ENCODE measurements at places on chromosomes 11 and 22.

DNA sequence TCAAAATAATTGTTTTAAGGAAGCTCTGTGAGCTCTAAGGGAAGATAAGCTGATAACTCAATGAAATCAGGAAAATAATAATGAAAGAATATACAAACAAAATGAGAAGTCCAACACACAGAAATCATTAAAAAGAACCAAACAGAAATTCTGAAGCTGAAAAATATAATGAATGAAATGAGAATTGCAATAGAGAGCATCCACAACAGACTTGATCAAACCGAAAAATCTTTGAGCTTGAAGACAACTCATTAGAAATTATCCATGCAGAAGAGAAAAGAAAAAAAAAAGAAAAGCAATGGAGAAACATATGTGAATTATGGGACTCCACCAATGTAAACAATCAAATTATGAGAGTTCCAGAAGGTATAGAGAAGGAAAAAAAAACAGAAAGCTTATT is 101.0 kb downstream of the BBOX1 start:
- no peak for DNase-seq

DNA sequence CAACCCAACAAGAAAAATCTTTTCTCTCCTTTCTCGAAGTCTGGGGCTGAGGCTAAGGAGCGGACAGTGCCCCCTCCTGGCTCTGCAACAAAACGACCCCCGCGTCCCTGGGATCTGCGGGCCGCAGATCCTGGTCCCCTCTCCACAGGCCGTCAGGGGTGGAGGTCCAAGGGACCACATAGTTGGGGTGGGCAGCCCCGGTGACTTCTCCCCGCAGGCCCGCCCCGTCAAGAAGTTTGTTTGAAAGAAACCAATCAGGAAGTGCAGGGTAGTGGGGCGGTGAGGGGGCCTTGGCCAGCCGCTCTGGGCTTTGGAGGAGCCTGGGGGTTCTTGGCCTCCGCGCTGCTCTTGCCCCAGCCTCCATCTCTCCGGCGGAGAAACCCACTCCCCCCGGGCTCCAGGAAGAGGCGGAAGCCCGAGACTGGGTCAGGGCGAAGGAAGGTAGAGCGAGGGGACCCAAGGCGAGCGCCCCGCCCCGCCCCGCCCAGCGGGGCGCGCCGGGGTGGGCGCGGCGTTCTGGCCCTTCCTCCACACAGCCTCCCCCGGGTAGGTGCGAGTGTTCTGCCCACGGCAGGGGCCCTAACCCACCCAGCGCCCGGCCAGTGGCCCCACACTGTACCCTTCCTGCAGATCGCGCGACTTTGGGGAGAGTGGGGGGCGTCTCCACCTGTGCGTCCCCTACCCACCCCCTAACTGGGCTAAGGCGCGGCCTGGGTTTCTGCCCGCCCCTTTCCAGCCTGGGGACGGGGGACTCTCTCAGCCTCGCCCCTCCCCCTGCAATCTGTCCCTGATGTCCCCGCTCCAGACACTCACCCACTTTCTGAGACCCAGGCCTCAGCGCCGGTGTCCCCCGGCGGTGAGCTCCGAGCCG is 1.3 kb downstream of the TP53I11 start:
- peak; percentile 71 for DNase-seq

DNA sequence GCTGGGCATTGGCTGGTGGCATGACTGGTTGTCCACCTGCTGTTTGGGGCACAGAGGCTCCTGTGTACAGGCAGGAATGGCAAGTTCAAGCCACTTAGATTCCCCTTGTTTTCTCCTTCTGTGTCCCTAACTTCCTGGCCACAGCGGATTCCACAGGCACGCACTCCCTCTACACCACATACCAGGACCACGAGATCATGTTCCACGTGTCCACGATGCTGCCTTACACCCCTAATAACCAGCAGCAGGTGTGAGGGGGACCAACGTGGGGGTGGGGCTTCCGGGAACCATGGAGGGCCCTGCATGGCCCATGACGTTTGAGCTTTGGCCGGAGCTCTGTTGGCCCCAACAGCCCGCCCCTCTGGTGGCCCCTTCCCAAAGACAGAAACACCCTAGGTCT is 7.8 kb downstream of the SIPA1 start:
- DNase-seq, result no peak

DNA sequence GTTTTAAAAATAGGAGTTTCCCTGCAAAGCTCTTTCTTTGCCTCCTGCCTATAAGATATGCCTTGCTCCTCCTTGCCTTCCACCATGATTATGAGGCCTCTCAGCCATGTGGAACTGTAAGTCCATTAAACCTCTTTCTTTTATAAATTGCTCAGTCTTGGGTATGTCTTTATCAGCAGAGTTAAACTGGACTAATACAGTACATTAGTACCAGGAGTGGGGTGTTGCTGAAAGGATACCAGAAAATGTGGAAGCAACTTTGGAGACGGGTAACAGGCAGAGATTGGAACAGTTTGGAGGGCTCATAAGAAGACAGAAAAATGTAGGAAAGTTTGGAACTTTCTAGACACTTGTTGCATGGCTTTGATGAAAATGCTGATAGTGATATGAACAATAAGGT is 709.9 kb downstream of the LUZP2 start:
- DNase-seq, result no peak

- DNase-seq, result no peak
Observed at GRCh38 chr11:119723243-119723951, 5.6 kb downstream of the NECTIN1 start.

DNA sequence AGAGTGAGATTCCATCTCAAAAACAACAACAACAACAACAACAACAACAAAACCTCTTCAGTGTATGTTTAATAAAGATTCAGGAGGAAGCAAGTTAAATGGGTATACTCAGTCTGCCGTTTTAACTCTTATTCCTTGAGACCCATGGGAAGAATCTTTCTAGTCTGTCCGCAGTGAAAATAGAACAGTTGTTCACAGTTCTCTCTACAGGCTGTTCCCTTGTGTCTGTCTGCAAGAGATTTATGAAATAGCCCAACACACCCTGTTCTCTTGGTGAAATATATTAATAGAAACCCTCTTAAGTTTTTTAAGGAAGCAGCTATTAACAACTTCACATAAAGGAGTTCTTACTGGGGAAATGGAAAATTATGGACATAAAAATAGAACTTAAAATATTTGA is 682.2 kb upstream of the RAG2 start:
- no peak for DNase-seq
